ENCODE measurements at places on chromosomes 6 and 20.

DNA sequence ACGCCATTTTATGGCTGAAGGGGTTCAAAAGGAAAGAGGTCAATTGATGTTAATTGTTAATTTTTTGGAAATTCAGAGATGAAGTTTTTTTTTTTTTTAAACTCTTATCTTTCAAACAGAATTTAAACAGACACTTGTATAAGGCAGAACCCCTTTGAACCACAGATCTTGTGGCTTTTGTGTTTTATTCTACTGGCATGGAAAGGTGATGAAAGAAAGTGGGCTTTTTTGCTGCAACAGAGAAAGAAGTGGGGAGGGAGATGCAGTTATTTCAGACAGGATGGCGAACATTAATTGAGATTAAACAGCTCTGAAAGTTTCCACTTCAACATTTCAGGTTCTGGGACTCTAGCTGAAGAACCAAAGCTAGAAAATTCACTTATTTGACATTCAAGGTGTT, 200.9 kb downstream of the GJA10 start:
- DNase-seq = no peak

DNA sequence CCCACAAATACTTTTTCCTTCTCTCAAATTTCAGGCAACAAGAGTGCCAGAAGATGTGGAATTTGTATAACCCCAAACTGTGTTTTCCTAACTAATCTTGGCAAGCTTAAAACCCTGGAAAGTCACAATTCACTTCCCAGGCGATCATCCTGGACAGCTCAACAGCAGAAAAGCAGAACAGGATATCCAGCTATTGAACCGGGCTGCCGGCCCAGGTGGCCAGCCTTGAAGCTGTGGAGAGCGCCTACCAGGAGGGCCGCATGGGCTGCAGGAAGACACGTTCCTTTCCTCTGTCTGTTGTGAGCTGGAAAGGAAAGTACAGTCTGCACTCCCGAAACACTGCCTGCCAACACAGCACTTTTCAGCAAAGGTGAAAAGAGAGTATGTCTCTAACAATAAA, 719.7 kb upstream of the MARCKS start:
- DNase-seq = no peak

DNA sequence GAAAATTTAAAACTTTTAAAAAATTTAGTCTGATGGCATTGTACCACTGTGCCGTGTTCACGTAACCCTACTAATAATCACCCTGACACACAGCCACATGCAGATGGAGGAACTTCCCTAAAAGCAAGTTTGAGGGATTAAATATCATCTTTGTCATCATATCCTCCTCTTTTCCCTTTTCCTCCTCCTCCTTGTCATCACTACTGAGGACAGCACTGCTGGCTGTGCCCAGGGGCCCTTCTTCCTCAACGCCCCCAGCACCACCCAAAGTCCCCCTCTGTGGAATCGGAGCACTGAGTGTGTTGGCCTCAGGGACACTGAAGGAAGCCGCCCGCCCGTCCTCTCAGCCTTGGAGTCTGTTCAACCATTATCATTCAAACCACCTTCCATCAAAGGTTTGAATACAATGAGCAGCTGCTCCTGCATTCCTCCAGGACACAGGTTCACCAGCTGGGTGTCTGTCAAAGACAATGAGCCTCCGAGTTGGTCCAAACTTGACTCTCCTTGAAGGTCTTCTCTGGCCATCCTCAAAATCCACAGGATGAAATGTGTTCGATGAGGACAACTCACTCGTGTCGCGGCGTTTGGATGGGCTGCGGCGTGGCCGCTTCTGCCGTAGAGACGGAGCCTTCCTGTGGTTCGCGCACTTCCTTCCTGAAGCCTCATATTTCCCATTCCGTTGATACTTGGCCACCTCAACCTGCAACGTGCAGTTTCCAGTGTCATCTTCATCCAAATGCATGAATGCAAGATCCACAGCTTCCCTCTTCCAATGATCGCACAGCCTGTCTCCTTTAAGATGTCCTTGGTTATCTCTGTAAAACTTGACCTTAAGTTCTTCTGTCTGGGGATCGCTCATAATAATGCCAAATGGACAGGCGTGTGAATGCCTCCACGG, 23.3 kb downstream of the NQO2 start:
- DNase-seq = no peak

DNA sequence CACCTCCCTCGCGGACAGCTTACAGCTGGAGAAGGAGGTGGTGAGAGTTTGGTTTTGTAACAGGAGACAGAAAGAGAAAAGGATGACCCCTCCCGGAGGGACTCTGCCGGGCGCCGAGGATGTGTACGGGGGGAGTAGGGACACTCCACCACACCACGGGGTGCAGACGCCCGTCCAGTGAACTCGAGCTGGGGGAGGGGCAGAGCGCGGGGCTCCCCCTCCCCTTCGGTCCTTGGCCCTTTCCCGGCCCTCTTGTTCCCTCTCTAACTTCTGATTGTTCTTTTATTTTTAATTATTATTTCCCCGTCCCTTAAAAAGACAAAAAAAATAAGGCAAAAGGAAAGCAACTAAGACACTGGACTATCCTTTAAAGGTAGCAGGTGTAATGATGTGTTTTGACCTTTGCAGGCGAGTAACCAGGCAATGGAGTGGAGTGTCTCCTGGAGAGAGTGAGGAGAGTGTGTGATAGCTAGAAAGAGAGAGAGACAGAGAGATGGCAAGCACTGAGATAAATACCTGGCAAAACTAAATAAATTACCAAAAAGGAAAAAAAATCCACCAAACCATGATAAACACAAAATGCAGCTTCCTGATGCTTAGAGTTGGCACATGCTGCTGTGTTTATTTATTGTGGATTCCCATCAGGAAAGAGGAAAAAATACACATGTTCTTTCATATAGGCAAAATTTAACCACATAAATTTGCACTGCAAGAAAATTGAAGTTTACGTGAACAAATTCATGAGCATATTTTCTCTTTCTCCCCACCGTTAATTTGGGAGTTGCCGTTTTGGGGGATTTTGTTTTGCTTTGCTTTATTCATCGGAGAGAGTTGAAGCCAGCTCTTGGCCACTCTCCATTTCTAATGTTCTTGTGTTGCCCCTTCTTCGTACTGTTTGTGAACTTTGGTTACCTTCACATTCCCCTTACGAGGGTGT, 1.9 kb downstream of the POU3F2 start:
- DNase-seq = no peak

DNA sequence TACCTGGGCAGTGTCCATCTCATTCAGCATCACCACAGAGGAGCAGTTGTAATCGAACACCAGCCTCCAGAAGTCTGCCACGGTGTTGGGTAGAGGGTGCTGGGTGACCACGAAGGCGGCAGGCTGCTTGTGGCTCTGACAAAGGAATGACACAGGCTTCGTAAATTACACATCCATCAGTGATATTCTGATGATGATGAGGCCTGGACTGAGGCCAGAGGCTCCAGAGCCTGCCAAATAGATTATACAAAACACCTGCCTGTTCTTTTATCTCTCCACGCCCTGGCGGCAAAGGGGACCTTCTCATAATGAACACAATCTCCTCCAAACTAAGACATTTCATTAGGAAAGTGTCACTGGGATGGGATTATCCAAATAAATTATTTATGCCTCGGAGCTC, 480.2 kb upstream of the CHD6 start:
- no peak for DNase-seq

- DNase-seq = no peak
Measured at GRCh38 chr20:15702161-15702560, 871.1 kb downstream of the KIF16B start.

- DNase-seq = no peak
Measured at GRCh38 chr20:62701161-62702012, 7.2 kb upstream of the NTSR1 start.

DNA sequence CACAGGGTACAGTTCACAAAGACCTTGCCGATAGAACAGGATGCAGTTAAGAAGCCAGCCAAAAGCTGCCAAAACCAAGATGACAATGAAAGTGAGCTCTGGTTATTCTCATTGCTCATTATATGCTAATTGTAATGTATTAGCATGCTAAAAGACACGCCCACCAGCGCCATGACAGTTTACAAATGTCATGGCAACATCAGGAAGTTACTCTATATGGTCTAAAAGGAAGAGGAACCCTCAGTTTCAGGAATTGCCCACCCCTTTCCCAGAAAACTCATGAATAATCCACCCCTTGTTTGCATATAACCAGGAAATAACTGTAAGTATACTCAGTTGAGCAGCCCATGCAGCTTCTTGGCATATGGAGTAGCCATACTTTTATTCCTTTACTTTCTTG, 748.7 kb downstream of the QKI start:
- no peak for DNase-seq

GRCh38 chr6:144659202-144660182, 374.4 kb downstream of the UTRN start:
- DNase-seq = no peak

DNA sequence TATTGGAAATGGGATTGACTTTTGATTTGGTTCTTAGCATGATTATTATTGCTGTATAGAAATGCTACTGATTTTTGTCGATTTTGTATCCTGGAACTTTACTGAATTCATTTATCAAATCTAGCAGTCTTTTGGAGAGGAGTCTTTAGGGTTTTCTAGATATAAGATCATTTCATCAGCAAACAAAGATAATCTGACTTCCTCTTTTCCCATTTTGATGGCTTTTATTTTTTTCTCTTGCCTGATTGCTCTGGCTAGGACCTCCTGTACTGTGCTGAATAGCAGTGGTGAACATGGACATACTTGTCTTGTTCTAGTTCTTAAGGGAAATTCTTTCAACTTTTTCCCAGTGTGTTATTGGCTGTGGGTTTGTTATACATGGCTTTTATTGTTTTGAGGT, 64.6 kb downstream of the ZC2HC1B start:
- no peak for DNase-seq

DNA sequence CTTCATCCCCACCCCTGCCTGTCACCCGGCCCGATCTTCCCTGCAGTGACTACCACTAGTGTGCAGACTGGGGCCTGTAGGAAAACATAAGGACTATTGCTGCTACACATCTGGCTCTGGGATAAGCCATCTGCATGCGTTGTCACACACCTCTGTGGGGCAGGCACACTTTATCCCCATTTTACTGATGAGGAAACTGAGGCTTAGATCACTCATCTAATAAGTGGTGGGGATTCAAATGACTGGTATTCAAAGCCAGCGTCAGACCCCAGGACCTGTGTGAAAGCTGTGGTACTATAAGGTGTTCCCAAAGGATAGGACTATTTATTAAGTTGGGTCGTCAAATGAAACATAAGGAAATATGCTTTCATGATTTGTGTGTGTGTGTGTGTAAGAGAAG, 148.9 kb upstream of the RNF24 start:
- DNase-seq = no peak

GRCh38 chr6:148580442-148580841, 166.4 kb upstream of the UST start:
- DNase-seq = no peak

DNA sequence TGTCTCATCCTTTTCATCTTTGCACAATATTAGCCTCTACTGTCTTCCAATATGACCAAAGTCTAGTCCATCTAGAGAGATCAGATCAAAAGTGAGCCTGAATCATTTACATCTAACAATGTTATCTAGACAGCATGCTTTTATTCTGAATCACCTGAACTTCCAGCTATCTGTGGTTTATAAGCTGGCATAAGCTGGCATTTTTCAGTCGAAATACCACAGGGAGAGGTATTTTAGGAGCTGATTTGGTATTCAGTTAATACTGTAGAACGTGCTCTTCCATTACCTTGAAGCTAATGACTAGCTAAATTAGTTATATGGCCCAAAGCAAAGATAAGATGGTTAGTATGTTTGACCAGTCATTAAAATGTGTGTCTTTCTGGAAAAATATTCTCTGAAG, 188.3 kb upstream of the AGPAT4 start:
- DNase-seq = no peak

GRCh38 chr20:60803335-60804055, 448.6 kb upstream of the CDH4 start:
- DNase-seq = no peak

DNA sequence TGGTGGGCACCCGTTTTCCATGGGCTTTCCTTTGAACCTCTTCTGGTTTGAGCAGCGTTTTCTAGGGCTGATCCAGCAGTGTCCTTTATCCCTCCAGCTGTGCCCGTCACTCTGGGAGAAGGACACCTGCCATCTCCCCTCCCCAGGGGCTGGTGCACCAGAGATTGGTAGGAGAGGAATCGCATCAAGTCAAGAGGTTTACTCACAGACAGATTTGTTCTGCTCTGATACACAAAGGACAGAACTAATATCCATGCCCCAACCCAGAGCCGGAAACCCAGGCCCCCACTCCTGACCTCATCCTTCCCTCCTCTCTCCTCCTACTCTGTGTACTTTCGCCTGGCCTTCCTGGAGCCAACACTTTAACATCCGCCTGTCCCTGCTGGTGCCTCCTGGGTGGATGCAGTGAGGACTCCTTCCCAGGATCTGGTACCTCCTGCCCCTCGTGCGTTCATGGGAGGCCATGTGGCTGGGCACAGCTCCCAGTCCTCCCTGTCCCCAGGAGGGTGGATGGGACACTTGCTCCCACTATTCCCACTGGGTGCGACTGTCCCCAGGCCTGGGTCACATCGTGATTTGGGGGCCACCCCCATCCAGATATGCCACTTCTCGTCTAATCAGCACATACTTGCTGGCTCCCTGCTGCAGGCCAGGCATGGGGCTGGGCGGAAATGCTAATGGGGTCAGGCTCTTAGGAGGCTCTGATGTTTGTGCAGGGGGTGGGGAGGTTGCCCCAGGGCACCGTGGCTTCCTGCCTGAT, 286.3 kb downstream of the CDH4 start:
- no peak for DNase-seq

GRCh38 chr6:106026748-106027715, 59.1 kb upstream of the PRDM1 start:
- no peak for DNase-seq

- no peak for DNase-seq
Measured at GRCh38 chr6:136646377-136646776, 96.2 kb upstream of the MAP7 start.

- no peak for DNase-seq
Measured at GRCh38 chr20:38460040-38460623, 12.5 kb upstream of the RALGAPB start.

DNA sequence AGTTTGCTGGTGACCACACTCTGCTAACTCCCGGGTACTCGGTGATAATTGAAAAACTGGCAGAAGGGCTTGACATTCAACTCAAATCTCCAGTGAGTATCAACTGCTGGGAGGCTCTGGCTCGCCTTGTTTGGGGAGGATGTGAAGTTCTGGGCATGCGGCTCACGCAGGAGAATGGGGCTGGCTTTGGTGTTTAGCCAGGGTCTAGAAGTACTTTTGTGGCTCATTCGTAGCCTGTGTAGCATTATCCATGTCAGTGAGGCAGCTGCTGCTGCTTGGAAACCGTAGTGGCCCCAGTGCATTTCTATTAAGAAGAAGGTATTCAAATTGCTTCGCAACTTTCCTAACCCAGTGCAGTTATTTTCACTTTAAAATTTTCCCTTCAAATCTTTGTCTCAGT, 52.2 kb downstream of the KDM1B start:
- DNase-seq = no peak

DNA sequence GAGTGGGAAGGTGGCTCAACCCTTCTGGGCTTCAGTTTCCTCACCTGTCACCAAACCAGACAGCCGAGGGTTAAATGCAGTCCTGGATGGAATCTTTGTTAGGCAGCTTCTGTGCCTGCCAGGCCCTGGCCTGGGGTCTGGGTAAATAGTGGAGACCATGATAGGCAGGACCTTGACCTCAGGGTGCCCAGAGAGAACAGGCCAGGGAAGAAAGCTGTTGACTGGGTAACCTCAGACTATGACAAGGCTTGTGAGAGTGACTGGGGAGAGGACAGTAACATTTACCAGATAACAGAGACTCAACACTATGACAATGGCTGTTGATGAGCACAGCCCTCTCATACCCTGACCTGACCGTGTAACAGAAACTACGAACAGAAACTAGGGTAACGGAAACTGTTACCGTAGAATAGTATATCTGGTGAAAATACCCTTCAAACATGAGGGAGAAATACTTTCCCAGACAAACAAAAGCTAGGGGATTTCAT, 218.3 kb downstream of the PREX1 start:
- no peak for DNase-seq
